ENCODE measurements at places on chromosomes 5 and 9.

- no peak for DNase-seq
These were observed 857 bp downstream of the FAM169A start for GRCh38 chr5:74865256-74865803.

GRCh38 chr9:107299437-107299836, 16.4 kb downstream of the RAD23B start:
- DNase-seq = no peak

DNA sequence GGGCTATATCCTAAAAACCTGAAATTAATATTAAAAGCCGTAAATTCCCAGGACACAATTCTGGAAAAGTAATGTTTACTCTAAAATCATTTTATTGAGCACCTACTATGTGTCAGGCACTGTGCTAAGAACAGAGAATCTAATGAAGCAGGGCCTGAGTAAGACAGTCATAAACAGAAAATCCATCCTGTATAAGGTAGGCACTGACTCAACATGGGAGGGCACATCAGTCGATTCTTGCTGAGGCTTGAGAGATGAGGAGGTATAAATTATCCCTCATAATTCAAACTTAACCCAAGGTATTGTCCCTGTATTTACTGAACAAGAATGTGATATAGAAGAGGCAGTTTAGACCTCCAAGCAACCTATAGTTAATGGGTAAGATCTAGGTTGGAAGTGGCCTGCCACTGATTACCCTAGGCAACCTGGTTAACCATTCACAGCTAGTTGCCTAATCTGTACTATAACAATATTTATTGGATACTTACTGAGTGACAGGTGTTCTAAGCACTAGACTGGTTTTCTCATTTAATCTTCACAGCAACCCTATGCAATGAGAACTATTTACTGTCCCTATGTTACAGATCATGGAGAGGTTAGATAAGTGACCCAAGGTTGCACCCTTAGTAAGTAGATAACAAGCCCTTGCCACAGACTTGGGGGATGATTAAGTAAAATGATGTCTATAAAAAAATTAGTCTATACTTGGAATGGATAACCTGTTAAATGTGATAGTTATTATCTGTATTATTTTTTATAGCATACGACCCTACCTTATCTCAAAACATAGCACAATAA, 317.7 kb downstream of the PDE4D start:
- no peak for DNase-seq

DNA sequence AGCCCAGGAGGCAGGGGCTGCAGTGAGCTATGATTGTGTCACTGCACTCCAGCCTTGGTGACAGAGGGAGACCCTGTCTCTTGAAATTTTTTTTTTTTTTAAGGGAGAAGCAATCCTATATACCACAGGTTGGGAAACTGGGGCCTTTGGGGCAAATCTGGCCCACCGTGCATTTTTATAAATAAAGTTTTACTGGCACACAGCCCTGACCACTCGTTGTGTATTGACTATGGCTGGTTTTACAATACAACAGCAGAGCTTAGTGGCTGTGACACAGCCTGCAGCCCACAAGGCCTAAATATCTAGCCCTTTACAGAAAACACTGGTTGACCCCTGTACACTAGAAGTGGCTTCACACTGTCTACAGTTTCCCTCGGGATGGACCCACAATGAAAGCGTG, 58.0 kb downstream of the SECISBP2 start:
- no peak for DNase-seq

DNA sequence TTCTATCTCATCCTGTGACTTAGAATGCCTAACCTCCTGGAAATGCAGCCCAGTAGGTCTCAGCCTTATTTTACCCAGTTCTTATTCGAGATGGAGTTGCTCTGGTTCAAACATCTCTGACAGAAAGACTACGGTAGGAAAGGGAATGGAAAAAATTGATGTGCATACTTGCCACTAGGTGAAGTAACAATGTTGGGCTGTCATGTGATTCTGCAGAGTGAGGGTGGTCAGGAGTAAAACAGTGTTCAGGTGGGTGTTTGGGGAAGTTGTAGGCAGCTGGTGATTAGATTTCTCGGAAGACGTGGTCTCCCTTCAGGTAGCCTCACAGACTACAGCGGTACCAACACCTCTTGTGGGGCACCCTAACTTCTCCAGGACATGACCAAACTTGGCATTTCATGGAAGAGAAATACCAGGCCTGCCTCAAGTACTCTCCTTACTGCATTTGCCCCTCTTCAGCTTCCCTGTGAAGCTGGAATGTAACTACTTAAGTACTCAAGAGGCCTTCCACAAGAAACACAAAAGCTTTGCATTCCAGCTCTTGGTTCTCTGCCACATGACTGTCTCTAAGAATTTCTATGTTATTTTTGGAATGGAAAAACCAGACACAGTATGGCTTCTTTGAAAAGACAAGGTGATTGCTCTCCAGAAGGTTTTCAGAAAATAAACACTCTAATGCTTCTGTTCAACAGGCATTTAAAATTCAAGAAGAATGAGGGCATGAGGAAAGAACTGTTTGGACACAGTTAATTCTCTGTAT, 17.4 kb upstream of the ENTREP1 start:
- DNase-seq = no peak

DNA sequence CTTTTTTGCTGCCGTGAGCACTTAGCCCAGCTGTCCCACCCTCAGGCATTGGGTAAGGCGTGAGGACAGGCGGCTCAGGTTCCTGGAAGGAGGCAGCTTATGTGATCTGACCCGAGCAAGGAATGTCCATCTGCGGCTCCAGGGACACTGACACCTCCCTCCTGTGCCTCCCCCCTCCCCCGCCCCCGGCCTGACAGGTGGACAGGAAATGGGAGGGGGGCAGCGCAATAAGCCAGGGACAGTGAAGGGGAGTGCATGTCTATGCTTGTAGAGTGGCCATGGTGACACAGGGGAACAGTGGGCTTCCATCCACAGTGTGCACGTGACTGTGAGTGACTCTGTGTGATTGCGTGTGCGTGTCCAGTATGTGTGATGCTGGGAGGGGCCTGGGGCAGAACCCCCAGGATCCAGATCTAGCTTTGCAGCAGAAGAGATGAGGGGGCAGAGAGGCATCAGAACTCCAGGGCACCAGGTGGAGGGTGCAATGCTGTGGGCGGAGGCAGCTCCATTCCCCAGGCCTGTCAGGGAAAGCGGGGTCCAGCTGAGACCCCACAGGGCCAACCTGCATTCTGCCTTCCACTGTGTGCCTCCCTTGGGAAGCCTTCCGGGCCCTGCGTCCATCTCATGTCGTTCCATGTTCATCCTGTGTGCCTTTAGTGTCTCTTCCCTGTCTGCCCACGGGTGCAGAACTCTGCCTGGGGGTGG, 30.5 kb downstream of the CNTFR start:
- no peak for DNase-seq

- no peak for DNase-seq
These were observed 33.1 kb downstream of the RAB3C start for GRCh38 chr5:58615972-58616371.

GRCh38 chr5:59845730-59846129, 47.8 kb downstream of the PDE4D start:
- no peak for DNase-seq

GRCh38 chr5:159916841-159917761, 819 bp downstream of the ADRA1B start:
- DNase-seq = peak; percentile 39

DNA sequence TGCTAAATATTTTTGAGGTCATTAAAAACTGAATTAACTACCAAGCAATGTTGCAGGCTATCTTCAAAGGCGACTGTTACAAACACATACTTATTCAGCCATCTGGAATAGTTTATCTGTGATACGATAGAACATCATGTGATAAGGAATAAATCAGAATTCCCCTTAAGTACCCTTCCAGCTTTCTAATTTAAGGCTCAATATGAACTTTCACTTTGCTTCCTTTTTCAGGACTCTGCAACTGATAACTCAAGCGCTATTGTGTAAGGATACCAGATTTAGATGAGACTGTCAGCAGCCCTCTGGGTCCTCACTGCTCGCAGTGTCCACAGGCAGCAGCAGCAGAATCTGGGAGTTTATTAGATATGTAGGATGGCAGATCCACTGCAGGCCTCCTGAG, 416.3 kb downstream of the SPATA31D1 start:
- DNase-seq = no peak

GRCh38 chr9:113548221-113549041, 84.9 kb downstream of the RGS3 start:
- DNase-seq = no peak

Data from A549 (cell line).